ENCODE measurements at places on chromosomes 5 and 9.

DNA sequence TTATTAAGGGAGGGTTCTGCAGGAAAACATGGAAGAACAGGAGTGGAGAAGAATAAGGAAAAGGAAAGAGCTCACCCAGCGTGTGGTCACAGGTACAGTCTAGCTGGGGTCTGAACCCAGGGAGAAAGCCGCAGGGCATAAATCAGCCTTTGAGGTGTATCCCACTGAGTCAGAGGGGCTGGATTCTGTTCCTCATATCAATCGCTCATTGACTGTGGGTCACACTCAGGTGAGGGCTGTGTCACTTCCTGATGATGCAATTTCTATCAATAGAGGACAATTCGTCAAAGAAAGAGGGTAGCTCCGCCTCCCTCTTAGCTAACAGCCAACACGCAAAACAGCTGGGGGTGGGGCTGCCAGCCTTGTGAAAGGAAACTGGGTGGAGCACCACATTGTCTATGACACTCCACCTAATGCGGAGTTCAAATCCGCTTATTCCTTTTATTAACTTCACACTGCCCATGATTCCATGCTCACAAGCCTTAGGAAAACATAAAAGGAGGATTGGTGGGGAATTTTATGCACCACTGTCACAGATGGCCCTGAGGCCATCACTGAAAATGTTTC lies 176.2 kb downstream of the ICE1 start:
- DNase-seq: no peak

GRCh38 chr9:108864446-108864845 lies 2.4 kb downstream of the ACTL7A start:
- DNase-seq: no peak

GRCh38 chr5:16654647-16655334 lies 38.0 kb upstream of the RETREG1 start:
- no peak for DNase-seq

DNA sequence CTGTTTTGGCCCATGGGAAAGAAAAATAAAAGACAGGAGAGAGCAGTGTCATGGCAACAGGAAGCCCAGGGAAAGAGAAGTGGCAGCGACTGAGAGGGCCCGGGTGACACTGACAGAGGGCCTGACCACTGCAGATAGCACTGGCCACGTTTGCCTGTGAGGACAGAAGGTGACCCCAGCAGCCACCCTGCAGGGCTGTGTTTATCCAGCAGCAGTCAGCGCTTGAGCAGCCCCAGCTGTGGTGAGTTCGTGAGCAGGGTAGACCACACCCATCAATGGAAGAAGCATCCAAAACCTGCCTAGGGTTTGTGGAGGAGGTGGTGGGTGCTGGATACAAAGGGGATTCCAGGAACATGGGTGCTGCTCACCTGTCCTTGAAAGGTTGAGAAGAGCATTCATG lies 222.5 kb downstream of the MARCHF11 start:
- no peak for DNase-seq

- no peak for DNase-seq
These were observed 102.4 kb downstream of the MED27 start for GRCh38 chr9:131977109-131977838.

- DNase-seq: peak; percentile 45
These were observed 12.2 kb downstream of the HSPA4 start for GRCh38 chr5:133063965-133064364.

DNA sequence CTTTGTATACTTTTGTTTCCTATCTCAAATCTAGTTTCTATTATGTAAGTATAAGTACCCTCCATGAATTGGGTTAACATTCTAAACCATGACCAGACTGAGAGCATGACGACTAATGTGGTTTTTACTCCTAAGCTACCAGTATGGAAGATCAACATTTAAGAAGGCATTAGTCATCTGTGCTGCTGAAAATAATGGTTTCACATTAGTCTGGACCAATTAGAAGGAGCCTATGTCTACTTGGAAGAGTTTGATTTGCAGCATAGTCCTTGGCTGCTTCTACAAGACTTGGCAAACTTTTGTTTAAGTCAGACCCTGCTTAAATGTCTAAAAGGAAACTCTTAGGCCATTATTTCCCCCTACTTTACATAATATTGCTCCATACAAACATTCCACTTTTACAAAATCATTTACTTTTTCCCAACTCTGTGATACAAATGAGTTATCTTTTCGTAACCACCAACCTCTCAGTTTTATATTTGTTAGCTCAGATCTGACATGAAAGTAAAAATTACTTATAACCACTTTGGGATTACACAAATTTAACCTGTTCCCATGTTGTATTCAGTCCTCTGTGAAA lies 186.7 kb downstream of the COMMD10 start:
- DNase-seq: peak; percentile 72

- no peak for DNase-seq
These were observed 70.7 kb upstream of the RAPGEF1 start for GRCh38 chr9:131810351-131811170.

GRCh38 chr9:72932619-72933018 lies 20.2 kb downstream of the ALDH1A1 start:
- DNase-seq: no peak

GRCh38 chr5:28344836-28345433 lies 1306.5 kb upstream of the CDH9 start:
- peak; percentile 55 for DNase-seq

DNA sequence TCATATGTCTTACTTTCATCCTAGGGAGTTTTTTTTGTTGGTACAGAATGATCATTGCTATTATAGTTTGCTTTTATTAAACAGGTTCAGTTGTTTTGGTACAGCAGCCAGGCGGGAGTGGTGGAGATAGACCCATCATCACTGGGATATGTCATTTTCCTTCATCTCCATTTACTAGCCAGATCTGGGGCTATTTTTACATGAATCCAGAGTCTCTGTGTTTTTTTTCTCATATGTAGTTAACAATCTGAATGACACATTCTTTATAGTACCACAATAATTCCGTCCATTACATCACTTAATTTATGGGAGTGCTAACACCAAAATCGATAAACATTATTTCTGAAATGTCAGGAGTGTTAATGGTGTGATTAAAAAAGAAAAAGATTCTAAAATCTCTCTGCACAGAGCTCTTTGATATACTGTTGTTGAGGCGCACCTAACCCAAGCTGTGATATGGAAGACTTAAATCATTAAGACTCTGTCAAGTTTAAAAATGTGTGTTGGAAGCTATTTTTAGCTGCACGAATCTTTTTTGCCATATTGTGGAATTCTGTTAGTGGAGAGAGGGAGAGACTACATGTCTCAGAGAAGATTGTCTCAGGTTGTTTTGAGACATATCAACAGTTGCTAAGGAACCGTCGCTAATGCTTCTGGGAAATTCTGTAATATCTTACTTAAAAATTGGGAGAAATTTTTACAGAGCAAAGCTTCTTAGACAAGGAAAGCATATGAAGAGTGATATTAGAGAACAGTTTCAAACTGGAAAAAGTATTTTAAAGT lies 59.6 kb downstream of the RPS23 start:
- no peak for DNase-seq

DNA sequence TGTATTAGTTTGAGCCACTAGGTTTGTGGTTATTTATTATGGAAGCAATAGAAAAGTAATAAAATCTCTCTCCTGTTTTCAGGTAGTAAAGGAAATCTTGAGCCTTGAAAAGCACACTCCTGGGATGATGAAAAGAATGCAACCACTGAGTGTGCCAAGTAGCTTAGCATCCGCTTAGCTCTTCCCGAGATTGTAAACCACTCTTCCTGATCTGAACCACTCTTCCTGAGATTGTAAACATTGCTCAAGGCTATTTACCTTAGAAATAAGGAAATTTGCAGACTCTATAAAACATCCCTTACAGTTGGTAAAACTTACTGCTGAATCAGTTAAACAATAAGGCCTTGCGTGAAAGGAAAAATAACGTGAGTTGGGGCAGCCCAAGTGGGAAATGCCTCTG lies 17.4 kb upstream of the IL33 start:
- DNase-seq: no peak

GRCh38 chr9:107639426-107639825 lies 149.9 kb upstream of the KLF4 start:
- peak; percentile 44 for DNase-seq

- DNase-seq: peak; percentile 14
These were observed 42.8 kb downstream of the TEX10 start for GRCh38 chr9:100309992-100310391.

GRCh38 chr9:99971410-99971809 lies 65.0 kb downstream of the STX17 start:
- DNase-seq: no peak

DNA sequence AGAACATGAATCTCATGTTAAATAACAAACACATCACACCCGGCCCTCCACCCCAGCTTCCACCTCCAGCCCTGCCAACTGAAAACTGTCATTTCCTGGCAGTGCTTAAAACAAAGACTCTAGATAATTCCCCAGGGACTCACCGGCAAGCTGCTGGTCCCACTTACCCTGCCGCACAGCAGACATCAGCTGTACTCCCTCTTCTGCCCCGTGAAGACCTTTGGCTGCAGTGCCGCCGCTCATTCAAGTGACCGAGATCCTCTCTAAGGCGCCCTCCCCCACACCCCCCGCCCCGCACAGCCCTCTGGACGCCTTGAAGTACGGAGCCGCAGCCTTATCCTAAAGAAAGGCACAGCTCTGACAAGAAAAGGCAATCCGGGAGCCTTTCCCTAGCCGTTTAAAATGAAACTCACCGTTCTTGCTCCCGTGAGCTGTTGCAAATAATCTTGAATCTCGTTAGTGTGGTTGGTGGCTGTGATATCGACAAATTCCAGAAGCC lies 434 bp downstream of the GLRX start:
- DNase-seq: no peak

DNA sequence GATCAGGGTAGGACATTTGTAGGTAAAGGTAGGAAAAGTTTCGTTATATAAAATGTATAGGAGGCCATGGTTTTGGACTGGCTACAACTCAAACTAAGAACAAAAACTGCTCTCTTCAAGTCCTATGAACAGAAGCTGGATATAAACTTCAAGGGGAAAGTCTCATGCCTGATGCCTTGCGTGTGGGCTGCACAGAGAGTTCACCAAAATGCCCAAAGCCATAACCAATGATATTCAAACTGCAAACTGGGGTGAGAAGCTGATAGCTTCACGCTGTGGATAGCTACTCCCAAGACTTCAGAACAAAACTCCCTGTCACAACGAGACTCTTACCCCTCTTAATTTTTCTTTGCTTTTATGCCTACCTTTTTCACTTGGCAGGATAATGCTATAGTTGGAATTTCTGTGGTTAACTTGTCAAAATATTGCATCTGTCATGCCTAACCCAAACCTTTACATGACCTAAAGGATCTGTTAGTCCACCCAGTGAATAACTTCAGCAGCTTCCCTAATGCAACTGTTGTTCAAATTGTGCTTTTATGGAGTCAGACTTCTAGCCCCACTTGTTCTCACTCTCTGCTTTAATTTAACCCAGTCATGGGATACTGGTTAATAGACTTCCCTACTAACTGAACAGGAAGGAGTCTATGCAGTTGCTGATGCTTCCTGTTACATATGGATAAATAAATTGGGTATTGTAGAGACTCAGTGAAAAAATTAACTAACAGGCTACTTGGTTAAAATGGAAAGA lies 71.9 kb downstream of the SFXN1 start:
- no peak for DNase-seq

GRCh38 chr5:9176641-9177040 lies 369.2 kb downstream of the SEMA5A start:
- no peak for DNase-seq

DNA sequence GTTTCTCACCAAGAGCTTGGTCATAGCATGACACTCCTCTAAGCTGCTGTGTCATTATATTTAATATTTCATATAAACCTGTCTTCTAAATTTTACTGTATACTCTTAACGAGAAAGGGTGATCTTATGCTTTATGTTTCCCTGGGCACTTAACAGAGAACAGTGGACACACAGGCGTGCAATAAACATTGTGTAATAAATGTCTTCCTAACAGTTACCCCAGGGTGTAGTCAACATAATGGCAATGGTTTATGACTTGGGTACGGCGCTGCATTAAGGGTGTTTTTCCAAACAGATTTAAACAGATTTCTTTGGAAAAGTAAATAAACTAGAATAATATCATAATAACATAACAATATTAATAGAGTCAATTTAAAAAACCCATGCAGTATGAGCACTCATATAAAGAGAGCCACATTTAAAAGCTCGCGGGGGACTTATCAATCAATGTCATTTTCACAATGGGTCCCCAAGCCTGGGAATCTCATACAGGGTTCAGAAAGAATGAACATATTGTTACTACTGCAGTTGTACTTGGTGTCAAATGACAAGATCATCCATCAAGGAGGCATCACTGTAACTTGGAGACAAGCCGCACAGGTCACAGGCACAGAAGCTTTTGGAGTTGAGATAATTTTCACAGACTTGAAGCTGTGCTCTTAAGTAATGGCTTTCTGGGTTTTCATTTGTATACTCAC lies 376.4 kb downstream of the CTNND2 start:
- DNase-seq: no peak

GRCh38 chr5:61619777-61620518 lies 287.9 kb downstream of the ZSWIM6 start:
- no peak for DNase-seq

GRCh38 chr9:125472562-125472925 lies 210.9 kb downstream of the GAPVD1 start:
- DNase-seq: no peak

DNA sequence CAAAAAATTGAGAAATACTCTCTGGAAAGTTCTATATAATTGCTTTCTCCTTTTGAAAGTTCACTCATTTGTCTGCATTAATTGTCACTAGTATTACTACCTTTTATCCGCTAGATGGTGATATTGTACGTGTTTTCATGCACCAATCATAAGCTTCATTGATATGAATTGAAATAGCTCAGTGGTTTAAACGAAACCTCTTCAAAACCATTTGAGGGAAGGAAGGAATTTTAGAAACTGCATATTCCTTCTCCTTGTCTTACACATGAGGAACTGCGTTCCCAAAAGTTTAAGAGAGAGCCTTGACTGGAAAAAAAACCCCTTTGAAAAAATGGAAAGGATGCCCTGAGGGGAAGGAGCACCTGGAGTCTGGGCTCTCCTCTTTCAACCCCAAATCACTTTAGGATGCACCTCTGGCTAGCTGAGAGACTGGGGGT lies 98.6 kb downstream of the YTHDC2 start:
- DNase-seq: peak; percentile 57

- no peak for DNase-seq
These were observed 69.7 kb upstream of the FCN1 start for GRCh38 chr9:134987376-134987775.

GRCh38 chr5:146137967-146138403 lies 32.6 kb upstream of the PLAC8L1 start:
- DNase-seq: peak; percentile 38

DNA sequence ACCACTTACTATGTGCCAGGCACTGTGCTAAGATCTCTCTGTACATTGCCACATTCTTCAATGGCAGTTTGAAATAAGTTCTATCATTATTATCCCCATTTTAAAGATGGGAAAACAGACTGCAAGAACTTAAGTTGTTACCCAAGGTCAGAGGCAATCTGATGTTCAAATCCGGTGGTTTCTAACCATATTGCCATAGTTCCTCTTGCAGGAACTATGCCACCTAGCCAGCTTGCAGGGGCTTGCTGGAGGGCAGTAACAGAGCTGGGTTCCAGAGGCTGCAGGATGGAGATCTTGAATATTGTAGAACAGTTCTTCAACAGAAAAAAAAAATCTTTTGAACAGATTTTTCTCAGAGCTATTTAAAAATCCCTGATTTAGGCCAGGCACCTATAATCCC lies 71.8 kb upstream of the TNFAIP8 start:
- DNase-seq: no peak

GRCh38 chr5:169695919-169696490 lies 58.9 kb downstream of the DOCK2 start:
- DNase-seq: peak; percentile 99

All from renal cortical epithelial cell (primary cell).